ENCODE measurements at places on chromosomes 11 and 22.

DNA sequence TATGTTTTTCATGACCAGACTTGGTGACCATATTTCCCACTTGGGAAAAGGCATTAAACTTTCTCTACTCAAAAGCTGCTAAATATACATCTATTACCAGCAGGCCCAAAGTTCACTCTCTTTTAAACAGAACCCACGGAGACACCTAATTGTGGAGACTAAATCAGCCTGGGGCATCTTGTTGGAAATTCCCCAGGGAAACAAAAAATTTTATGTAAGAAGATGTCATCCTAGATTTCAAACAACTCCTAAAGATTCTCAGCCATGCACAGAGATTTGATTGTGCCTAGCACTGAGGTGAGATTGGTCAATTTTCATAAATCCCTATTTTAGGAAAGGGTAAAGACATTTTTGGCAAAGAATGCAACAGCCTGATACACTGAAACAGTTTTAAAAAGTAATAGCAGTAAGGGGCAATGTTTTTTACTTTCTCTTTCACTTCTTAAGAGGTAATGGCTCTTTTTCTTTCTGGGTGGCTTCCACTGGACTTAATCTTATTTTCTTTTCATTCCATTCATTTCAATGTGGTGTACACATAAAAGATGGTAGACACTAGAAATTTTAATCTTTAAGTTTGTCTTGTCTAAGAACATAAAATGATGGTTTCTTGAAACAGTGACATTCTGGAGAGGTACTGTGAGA is 9.6 kb downstream of the OR52N2 start:
- DNase-seq: no peak

GRCh38 chr11:61686469-61686868 is 6.3 kb downstream of the DAGLA start:
- DNase-seq: no peak

GRCh38 chr11:130612291-130612851 is 163.9 kb downstream of the ADAMTS15 start:
- no peak for DNase-seq

GRCh38 chr22:45422237-45422983 is 8.9 kb downstream of the RIBC2 start:
- DNase-seq: no peak

DNA sequence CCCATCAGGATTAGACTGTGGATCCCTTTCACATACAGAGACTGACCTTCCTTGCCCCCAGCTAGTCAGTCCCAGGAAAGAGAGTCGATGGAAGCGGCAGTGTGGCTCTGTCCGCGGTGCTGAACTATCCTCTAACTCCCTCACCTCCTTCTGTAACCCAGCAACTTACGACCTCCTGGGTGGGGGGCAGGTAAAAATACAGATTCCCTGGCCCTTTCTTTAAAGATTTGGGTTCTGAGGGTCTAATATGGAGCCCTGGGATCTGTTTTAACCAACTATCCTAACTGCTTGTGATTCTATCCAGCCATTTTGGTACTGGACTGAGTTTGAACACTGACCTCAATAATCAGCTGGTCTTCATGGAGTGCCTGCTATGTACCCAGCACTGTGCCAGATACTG is 23.2 kb downstream of the MFNG start:
- no peak for DNase-seq

- no peak for DNase-seq
Observed at GRCh38 chr11:130908061-130908460, 8.2 kb downstream of the SNX19 start.

GRCh38 chr22:29309332-29310064 is 3.0 kb downstream of the GAS2L1 start:
- no peak for DNase-seq

DNA sequence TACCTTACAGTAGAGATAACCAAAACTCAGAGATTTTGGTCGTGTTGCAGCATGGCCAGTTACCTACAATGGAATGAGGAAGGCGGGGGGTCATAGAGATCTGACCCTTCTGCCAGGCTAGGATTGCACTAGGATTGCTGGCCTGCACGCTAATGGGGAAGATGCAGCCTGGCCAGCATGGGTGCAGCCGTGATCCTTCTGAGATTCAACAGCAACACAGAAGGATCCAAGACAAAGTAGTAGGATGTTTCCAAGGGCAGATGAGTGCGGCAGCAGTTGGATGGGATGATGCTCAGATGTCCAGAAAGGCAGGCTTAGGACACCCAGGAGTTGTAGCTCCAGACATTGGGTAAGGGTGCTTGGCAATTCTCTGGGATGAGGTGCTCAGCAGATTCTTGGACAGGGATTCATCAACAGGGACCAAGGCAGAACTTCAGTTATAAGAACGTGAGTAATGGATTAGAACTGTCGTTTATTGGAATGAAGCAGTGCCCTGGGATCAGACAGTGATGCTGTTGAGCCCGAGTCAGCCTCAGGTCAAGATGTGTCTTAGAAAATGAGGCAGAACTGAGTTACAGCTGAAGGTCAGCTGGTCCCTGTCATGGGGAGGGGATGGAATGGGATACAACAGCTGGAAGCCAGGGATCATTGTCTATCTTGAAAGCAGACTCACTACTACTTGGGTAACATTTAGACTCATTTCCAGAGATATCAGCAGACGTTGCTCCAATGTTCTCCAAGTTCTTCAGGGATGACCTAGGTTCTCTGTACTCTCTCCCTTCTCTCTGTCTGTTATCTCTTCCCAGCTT is 71.0 kb downstream of the PARVA start:
- DNase-seq: no peak

DNA sequence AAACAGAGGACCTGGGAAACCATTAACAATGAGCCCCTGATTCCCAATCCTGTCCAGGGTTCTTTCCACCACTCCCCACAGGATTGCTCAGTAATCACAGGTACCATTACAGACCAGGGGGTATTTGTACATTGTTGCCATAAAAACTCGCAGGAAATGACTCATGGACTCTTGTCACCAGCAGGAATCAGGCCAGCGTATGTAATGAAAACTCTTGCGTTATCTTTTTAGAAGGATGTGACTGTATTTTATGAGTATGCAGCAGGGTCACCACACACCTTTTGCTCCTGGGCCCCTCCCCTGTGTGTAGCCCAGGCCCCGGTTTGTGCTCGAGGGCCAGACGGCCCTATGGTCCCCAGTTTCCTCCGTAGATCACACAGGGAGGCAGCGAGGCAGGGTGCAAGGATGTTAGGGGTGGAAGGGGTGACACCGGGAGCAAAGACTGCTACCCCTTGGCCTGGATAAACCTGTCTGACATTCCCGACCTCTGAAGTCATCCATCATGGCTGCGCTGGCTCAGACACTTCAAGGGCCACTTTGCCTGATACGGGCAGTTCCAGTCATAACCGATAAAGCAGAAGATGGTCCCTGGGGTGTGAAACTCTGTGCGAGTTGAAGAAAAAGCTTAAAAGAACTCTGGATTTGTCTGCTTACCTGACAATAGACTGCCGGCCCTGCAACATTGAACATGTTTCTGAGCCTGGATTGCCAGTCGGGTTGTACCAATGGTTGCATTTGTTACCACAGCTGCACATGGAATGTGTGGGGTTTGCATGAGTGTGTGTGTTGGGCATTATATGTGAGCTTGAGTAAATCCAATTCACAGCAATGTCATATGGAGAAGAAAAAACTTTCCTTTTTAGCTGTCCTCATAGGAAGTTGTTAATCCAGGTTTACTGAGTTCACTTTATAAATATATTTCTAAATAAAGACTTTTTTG is 56.9 kb downstream of the MICAL2 start:
- no peak for DNase-seq

GRCh38 chr22:42648368-42649245 is 585 bp downstream of the CYB5R3 start:
- DNase-seq: no peak

DNA sequence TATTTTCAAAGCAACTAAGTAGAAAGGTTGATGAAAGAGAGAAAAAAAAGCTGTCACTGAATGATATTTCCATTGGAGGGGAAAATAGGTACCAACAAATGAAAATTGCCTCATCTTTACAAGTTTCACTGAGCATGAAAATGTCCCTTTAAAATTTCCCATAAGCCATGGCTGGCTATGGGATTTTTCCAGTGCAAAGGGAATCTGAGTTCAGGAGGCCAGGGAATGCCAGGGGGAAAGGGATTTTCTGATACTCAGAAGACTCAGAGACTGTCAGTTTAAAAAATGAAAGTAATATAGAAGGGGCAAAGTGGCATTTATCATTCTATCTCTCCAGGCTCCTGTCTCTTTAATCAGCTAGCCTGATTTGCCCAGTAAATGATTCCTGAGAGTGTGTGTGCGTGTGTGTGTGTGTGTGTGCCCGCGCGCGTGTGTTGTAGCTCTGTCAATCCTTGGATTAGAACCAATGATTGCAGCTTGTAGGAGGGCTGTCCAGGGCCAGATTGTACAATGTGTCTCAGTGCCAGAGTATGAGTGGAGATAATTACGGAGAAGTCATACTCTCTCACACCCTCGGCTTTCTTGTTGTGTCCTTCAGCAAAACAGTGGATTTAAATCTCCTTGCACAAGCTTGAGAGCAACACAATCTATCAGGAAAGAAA is at the start of gene NTM:
NTM (plus strand) TSS at position 526 of the 662 bp plus-strand sequence.
- DNase-seq: no peak

DNA sequence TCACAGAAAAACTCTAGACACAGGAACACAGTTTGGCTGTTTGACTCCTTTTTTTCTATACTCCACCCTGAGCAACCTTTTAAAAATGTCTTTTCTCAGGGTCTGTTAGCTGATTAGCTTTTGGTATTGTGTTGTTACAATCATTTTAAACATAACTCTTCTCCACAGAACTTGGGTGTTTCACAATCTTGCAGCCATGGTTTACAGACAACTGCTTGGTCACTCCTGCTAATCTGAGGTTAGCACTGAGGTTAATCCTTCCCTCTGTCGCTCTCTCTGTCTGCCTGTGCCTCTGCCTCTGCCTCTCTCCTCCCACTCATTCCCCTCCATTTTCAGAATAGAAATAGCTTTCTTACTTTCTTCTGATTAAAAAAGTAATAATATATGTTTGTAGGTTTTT is 62.4 kb upstream of the ZBED5 start:
- DNase-seq: no peak

- no peak for DNase-seq
Observed at GRCh38 chr11:108895579-108896480, 231.0 kb downstream of the DDX10 start.

DNA sequence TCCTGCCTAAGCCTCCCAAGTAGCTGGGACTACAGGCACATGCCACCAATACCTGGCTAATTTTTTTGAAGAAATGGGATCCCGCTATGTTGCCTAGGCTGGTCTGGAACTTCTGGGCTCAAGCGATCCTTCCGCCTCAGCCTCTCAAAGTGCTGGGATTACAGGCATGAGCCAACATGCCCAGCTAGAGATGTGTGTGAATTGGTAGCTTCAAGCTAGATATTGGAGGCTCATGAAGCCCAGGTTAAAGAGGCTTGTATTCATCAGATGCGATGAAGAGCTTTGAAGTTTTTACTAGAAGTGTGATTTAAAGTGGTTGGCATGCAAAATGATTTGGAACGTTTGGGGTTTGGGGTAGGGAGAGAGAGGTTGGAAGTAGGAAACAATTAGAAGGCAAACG is 19.6 kb downstream of the NF2 start:
- no peak for DNase-seq

DNA sequence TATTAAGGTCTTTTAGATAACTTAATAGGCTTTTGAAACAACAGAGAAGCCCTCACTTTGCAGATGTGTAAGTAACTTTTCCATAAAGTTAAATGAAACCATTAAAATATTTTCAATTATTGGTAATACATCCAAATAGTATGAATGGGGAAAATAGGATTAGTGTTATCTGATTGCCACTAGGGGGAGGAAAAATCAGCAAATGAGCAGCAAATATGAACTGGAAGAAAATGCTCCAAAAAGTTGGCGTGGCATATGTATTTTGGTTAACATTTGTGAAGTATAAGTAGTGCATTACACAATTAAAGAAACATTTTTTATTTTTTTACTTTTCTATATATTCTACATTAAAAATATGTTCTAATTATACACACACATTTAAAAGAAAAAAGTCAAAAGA is 259.8 kb upstream of the ANO5 start:
- DNase-seq: no peak

GRCh38 chr11:133985981-133986944 is 29.5 kb upstream of the IGSF9B start:
- no peak for DNase-seq

- peak; percentile 70 for DNase-seq
Observed at GRCh38 chr11:118791961-118792569, 1.1 kb upstream of the DDX6 start.

DNA sequence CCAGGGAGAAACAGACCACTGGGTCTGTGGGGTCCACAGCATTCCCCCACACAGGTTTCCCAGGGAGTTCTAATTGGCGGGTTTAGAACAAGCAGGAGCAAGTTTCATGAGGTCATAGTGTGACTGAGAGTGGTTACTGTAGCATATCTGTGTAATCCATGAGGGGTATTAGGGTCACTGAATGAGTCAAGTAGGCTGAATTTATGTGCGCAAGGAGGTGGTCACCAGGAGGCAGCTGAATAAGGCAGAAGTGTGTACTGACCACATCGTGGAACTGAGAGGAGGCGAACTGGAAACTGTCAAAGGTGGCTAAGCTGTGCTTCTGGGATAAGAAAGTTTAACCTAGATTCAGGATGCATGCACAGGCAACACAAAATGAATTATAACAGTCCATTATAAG is 876.0 kb downstream of the METTL15 start:
- no peak for DNase-seq

DNA sequence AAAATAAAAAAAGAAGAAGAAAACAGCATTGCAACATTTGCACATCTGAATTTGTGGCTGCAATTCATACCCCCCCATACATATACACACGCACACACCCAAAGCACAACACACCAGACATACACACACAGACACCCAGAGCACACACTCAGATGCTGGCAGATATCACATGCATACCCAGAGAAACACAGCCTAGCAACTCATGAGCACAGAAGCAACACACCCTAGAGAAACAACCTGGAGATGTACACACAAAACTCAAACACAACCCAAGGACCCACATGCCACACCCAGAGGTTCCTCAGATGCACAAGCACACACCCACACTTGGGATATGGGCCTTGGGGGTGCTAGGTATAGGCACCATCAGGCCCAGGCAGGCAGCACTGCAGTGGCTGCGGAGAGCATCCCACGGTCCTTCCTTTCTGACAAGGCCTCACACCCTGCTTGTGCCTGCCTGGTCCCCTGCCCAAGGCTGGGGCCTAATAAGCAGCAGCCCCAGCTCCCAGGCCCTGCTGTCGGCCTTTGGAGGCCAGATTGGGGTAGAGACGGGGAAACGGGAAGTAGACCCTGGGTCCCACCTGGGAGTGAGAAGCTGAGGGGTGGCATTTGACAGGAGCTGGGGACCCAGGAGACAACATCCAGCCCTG is 3.1 kb downstream of the CST6 start:
- DNase-seq: no peak

GRCh38 chr11:9386086-9386485 is 1.6 kb downstream of the IPO7 start:
- no peak for DNase-seq

- DNase-seq: no peak
Observed at GRCh38 chr11:201966-202365, 5.2 kb downstream of the BET1L start.

GRCh38 chr11:67266449-67267187 is at the start of gene GRK2:
Gene GRK2, plus strand, starts transcription at chr11:67266473. Its CDS starts 227 bp downstream, at chr11:67266700.
- no peak for DNase-seq

GRCh38 chr22:38900677-38901076 is 28.7 kb upstream of the CBX6 start:
- DNase-seq: peak; percentile 6

- DNase-seq: no peak
Observed at GRCh38 chr11:106446955-106447354, 369.5 kb downstream of the AASDHPPT start.

GRCh38 chr11:107372439-107372838 is 85.2 kb downstream of the CWF19L2 start:
- no peak for DNase-seq

- no peak for DNase-seq
Observed at GRCh38 chr11:22340701-22341587, 2.8 kb downstream of the SLC17A6 start.
